ENCODE measurements at places on chromosomes 5 and 9.
A peak's percentile ranks its signal among the peaks of the same experiment; 100 is the strongest.

- no peak for DNase-seq
These were observed 2.5 kb downstream of the KCNT1 start for GRCh38 chr9:135704483-135704882.

GRCh38 chr5:24819841-24820240, 175.1 kb upstream of the CDH10 start:
- DNase-seq: no peak

- peak; percentile 61 for DNase-seq
These were observed 51.7 kb downstream of the RETREG1 start for GRCh38 chr5:16565118-16565517.

- no peak for DNase-seq
These were observed 182.4 kb downstream of the SEMA5A start for GRCh38 chr5:9363449-9363848.

- DNase-seq: no peak
These were observed 119.9 kb downstream of the EHMT1 start for GRCh38 chr9:137738703-137739102.

- no peak for DNase-seq
These were observed 101.1 kb downstream of the TMEM174 start for GRCh38 chr5:73274121-73274520.

GRCh38 chr9:83167126-83167525, 104.2 kb upstream of the RASEF start:
- DNase-seq: no peak

DNA sequence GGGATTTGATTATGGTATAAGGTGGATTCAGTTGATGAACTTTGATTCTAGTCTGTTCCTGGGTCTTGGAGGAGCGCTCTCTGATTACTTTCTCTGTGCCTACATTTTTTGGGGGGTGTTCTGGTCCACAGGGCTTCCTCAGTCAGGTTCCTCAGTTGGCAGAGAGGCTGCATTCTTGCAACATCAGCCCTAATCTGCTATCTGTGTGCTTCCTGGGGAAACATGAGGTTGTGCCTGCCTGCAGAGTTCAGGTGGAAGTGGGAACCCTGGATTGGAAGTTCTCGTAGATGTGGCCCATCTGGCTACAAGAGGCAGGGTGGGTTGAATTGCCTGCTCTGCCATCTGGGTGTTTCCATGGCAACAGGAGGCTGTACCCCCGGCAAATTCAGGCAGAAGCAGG, 24.5 kb downstream of the POLK start:
- DNase-seq: no peak

DNA sequence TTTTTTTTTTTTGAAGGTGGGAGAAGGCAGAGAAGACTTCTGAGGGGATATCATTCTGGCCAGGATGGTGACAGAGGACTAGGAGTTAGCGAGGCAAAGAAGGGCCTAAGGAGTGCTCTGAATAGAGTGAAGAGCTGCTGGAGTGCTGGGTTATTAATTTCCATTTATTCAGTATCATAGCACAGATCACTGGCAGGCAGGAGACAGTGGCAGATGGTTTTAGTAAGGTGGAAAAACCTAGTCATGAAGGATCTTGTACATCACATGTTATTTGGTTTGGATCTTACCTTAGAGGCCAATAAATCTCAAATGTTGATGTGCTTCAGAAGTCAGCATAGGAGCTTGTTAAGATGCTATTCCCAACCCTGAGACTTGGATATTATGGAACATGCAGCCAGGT, 165.5 kb downstream of the TTLL11 start:
- DNase-seq: no peak

DNA sequence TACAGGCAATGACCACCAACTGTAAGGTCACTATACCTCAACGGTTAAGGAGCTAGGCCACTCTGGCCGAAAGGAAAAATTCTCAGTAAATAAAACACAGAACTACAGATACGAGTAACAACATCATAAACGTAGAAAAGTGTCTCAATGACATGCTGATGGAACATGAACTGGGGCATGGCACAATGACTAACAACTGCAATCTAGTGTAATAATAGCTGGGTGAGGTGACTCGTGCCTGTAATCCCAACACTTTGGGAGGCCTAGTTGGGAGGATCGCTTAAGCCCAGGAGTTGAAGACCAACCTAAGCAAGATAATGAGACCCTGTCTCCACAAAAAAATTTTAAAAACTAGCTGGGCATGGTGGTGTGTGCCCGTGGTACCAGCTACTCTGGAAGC, 9.8 kb upstream of the RAPGEF6 start:
- no peak for DNase-seq
